ENCODE measurements at places on chromosomes 3 and 15.

DNA sequence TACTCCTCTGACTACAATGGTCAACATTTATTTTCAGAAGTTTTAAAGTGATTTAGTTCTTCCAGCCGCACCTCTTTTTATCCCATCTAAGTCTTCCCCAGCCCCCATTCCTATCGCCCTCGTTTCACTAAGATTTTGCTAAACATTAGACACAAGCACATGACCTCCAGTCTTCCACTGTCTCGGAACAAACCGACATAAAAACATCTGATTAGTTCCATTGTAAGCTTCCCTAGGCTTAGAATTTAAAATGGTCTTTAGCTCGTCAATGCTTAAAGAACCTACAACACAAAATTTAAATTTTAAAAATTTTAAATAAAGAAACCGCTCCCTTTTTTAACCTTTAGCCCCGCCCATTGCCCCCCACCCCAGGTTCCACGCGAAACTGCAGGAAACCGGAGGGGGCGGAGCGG lies 284 bp upstream of the TSC22D2 start:
- no peak for DNase-seq

DNA sequence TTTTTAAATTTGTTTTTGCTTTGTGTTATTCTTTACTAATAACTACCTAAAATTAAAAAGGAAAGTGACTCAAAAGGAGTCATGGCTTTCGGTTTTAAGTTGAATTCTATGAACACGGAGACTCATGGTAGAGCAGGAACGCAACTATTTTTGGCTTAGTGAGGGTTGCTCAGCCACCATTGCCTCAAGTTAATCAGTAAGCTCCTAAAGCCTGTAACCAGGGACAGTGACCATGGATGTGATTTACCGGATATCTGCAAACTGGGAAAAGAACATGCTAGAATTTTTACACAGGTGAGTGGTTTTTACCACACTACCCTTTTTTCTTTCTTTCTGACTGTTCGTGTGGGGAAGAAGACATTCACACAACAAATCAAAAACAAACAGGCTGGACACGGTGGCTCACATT lies 11.8 kb downstream of the SLC12A8 start:
- DNase-seq, result no peak

DNA sequence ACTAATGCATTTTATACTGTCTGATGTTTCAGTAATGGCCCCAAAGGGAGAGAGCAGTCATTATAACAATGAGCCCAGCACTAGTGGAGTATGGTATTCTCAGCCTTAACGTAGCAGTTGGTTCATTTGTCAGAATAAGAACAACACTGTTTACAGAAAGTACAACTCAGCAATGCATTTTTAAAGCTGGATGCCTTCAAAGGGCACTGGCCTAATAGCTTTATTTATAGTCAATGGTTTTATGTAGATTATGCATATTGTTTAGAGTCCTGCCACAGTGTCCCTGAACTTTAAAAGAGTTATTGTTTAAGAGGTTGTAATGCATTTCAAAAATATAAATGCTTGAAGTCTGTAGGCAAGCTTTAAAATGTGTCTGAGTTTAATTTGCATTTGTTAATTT lies 211.1 kb downstream of the MCTP2 start:
- no peak for DNase-seq

DNA sequence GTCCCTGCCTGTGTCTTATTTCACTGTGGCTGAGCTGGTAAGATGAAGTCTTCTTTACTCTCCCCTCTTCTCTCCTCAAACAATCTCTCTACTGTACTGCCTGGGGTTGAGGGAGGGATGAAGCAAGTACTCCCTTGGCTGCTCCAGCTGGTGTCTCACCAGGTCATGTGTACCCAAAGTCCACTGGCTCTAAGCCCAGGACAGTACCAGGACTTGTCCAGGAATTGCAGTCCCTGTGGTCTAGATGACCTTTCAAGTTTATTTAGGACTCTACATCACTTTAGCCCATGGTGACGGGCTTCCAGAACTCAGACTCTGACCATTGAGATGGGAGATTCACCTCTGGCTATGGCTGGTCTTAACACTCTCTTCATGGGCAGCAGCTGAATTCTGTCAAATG lies 17.5 kb upstream of the SLC27A2 start:
- DNase-seq, result no peak

GRCh38 chr3:9244495-9245183 lies 4.8 kb downstream of the SRGAP3 start:
- no peak for DNase-seq

- DNase-seq, result no peak
Measured at GRCh38 chr3:56654460-56654859, 28.6 kb downstream of the TASOR start.

- DNase-seq, result no peak
Measured at GRCh38 chr15:58229297-58229768, 91.2 kb downstream of the AQP9 start.

DNA sequence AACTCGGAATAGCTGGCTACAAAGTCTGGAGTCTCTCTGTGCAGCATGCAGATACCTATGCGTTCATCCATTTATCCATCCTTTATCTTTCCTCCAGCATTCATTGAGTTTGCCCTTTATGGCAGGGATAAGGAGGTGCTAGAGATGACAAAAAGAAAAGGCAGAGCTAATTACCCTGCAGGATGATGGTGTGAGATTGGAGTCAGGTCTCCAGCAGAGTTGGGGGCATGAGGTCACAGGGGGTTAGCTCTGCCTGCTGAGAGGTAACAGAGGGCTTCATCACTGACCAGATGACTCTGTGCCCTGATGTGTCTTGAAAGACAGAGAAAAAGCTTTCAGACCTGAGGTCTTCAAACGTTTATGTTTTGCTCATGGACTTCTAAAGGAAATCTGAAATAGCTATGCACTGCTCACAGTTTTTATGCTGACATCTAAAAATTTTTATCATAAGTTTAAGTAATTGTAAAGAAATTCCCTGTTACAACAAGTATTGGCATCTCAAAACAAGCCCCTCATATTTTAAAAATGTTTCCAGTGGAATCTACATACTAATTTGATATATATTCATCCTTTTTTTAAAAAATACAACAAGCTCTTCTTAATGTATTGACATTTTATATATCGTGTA lies 132.3 kb upstream of the ANKRD28 start:
- no peak for DNase-seq

GRCh38 chr3:178246004-178246403 lies 290.2 kb upstream of the KCNMB2 start:
- DNase-seq, result no peak

GRCh38 chr3:11950576-11950975 lies 53.6 kb upstream of the SYN2 start:
- DNase-seq, result no peak

- DNase-seq, result no peak
Measured at GRCh38 chr15:22947101-22948000, 32.8 kb downstream of the CYFIP1 start.
